ENCODE measurements at places on chromosomes 16 and 17.

- DNase-seq, result no peak
These were observed 4.7 kb downstream of the MMP15 start for GRCh38 chr16:58030136-58030840.

DNA sequence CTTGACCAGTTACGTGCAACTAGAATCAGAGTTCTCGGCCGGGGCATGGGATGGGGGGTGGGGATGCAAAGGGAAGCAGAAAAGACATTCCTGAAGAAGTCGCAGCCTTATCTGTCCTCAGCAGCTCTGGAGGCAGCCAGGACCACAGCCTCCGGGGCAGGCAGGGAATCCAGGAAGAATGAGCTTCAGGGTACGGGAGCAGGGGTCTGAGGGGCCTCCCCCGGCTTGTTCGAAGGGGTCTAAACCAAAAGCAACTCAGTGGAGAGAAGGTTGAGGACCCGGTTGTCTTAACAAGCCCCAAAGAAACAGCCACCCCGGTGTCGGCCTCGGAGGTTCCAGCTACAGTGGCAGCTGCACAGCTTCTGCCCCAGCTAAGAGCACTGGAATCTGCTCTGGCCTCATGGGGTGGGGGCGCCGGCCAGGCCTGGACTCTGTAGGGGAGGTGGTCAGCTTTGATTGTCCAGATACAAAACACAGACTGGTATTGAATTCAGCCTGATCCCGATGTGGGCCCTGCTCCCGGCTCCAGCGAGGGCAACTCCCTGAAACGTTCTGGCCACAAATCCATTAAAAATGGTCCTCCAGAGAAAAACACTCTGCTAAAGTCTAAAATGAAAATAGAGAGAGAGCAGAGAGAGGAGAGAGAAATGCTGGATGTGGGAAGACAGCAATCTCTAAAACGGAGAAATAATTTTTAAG is 7.7 kb downstream of the HOXB4 start:
- no peak for DNase-seq

GRCh38 chr16:71352963-71353460 is 5.5 kb upstream of the CALB2 start:
- no peak for DNase-seq

DNA sequence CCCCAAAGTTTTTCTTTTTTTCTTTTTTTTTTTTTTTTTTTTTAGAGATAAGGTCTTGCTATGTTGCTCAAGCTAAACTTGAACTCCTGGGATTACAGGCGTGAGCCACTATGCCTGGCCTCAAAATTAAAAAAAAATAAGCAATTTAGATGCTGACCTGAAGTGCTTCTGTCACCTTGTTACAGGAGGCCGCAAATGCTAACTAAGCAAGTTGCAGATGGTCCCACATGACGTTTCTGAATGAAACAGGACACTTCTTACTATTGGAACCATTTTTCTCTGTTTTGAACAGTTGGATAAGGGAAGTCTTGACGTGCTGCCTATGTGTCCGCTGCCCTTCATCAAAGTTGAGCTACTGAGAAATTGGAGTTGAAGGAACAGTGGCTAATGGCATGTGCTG is 8.8 kb downstream of the ANKRD40CL start:
- DNase-seq, result no peak

- DNase-seq, result no peak
These were observed 8.1 kb upstream of the NOTUM start for GRCh38 chr17:81968850-81969812.

DNA sequence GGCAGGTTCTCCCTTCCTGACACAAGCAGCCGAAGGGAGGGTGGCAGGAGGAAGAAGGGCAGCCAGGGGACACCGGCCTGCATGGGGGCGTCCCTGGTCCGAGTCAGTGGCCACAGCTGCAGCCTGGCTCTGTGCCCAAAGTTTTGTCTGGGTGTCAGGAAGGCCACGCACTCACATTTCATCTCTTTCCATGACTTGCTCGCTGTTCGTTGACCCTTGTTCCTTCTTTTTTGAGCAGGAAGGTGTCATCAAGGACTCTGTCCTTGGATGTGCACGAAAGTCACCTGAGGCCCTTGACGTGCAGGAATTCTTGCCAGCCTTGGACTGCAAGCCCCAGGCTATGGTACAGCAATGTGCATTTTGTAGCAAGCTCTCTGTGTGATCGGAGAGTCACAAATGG is 93.3 kb downstream of the TNFRSF13B start:
- DNase-seq, result no peak

GRCh38 chr17:29709866-29710519 is 87.3 kb upstream of the CORO6 start:
- DNase-seq, result no peak

DNA sequence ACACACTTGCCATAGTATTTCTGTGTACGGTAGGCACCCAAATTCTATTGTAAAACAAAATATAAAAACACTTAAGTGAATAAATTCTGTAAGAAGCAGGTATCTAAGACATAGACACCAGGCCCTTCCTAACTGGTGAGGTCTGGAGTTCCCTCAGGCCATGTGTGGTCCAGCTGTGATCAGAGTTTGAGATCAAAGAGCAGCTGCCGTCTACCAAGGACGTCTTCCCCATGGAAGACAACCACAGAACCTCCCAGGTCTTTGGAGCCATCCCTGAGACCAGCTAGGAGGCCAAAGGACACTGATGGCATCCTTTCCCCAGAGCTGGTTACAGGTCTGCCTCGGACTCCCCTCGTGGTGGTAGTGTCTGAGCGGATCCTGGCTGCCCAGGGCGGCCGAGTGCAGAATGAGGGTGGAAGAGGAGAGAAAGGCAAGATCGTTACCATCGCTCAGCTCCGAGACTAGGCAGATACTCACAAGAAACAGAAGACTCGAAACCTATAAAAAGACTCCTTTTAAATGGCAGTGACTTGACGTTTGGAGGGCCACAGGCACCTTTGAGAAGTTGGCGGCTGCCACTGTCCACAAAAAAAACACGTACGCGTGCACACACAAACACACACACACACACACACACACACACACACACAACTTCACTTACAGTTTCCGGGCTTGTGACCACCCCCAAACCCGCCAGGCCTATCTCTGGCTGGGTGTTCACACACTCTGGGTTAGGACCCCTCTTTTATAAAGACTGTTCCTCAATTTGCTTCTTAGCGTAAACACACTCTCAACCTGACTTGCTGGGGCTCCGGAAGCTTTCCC is 7.5 kb downstream of the TIMP2 start:
- DNase-seq, result no peak

- DNase-seq, result no peak
These were observed 110.5 kb downstream of the SDK2 start for GRCh38 chr17:73533781-73534180.

DNA sequence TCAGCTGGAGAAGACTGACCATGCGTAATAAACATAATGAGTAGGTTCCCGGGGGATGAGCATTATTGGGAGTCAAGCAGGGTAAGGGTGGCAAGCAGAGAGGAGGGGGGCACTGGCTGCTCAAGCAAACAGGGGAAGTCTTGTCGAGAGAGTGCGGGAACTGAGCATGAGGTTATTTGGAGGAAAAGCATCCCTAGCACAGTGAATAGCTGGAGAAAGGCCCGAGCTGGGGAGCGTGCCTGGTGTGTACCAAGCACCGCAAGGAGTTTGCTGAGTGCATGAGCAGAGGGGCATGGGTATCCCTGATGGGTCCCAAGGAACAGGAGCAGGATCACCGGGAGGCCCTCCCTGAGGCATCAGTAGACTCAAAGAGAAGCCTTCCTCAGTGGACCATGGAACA is 17.2 kb downstream of the CYTH1 start:
- no peak for DNase-seq

GRCh38 chr17:72587773-72588511 is 467.1 kb downstream of the SOX9 start:
- DNase-seq, result no peak

- no peak for DNase-seq
These were observed 630 bp downstream of the ESRP2 start for GRCh38 chr16:68235108-68235886.

DNA sequence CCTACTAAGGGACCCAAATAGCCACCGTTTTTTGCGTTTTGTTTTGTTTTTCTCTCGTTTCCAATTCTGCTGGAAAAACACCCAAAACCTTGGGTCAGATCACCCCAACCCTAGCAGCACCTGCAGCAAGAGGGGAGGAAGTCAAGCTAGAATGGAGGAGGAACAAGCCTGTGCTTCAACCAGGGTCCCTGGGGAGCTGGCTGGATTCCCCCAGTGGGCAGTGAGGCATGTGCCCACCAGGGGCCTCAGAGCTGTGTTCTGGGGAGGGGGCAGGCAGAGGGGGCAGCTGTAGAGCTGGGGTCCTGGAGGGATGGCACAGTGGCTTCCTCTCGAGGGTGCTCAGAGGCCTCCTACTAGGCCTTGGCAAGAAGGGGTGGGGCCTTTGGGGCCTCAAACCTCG is 6.5 kb downstream of the CD79B start:
- DNase-seq, result no peak

GRCh38 chr17:49951362-49952082 is 17.5 kb upstream of the DLX4 start:
- DNase-seq, result no peak

- no peak for DNase-seq
These were observed 372 bp upstream of the NDE1 start for GRCh38 chr16:15649727-15650018.

DNA sequence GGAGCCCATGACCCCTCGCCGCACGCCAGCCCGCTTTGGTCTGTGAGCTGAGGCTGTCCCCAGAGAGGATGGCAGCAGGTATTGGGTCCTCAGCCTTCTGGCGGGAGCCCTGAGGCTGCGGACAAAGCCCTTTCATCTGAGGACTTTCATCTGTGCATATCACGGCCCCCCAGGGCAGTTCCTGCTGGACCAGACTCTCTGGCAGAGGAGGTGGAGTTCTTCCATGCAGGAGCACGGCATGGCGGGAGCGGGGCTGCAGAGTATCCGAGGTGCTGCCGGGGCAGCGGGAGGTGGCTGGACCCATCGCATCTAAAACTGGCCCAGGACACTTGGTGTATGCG is 18.8 kb downstream of the DHX38 start:
- no peak for DNase-seq

DNA sequence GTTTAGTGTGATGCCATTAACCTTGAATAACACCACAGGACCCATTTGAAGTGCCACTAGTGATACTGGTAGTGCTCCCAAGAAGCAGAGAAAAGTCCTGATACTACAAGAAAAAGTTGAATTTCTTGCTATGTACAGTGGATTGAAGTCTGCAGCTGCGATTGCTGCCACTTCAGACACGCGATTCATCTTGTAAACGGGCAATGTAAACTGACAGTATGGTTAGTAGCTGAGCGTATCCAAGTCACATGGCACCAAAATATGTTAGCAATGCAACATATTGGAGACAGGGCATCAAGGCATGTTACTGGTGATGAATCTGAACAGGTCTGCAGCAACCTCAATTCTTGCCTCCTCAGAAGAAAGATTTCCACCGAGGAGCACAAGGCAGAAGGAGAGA is 238.9 kb downstream of the HS3ST3B1 start:
- no peak for DNase-seq

GRCh38 chr16:7861891-7862582 is 529.4 kb downstream of the RBFOX1 start:
- no peak for DNase-seq

- DNase-seq, result no peak
These were observed 22.7 kb upstream of the STH start for GRCh38 chr17:45976391-45976754.

DNA sequence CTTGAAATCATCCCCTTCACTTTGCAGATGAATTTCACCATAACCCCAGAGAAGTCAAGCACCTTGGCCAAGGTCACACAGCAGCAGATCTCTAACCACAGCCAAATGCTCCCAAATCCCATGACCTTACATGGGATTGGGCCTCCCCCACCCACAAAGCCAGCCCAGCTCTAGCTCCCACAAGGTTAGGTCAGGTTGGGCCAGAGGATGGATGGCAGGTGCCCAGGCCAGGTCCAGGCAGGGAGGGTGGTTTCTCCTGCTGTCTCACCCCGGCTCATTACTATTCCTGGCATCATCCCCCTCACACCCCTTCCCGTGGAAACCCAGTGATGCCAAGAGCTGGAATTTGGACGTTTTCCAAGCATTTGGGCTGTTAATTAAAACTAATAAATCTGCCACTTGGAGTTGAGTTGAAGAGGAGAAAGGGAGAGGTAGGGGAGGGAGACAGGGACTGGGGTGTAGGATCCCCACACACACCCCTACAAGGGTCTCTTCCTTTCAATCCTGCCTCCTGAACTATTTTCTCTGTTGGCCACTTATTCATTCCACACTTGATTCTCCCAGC is 181.6 kb downstream of the TMEM132E start:
- DNase-seq, result no peak

GRCh38 chr16:88527186-88527936 is 42.8 kb upstream of the ZC3H18 start:
- DNase-seq, result peak; percentile 75

DNA sequence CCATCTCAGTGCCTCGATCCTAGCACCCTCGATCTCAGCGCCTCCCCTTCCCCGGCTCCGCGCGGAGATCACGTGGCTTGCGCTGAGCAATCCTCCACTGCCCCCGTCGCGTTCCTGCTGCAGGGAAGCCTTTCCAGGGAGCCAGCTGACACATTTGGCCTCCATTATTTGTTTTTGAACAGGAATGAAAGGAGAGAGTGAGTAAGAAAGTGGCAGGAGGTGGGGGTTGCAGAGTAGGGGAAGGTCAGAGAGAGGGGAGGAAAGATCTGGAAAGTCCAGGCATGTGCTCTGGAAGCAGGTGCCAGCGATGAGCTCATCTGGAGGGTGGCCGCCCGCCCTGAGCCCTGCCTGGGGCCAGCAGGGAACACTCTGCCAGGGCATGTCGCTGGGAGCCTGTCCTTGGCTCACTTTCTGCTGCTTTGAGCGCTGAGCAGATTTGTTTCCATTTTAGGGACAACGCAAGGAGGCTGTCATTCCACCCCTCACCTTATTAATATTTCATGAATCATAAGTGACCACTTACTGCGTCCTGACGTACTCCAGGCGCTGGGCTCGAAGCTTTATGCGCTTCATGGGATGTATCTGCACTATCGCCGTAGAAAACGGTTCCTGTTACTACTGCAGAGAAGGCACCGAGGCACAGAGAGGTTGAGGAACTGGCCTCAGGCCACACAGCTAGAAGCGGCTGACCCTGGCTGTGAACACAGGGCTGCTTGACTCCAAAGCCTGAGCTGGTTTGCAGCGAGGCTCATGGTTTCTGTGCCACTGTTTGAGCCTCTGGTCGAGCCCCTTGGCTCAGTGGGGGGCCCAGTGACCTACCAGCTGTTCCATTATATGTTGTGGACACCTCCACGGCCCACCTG is 283.1 kb downstream of the SEC14L1 start:
- no peak for DNase-seq

- DNase-seq, result no peak
These were observed 58.3 kb downstream of the NTN1 start for GRCh38 chr17:9079461-9080103.

- DNase-seq, result no peak
These were observed 23.1 kb downstream of the MMP15 start for GRCh38 chr16:58048494-58049231.

- DNase-seq, result no peak
These were observed 12.5 kb downstream of the CEP295NL start for GRCh38 chr17:78890498-78890897.

DNA sequence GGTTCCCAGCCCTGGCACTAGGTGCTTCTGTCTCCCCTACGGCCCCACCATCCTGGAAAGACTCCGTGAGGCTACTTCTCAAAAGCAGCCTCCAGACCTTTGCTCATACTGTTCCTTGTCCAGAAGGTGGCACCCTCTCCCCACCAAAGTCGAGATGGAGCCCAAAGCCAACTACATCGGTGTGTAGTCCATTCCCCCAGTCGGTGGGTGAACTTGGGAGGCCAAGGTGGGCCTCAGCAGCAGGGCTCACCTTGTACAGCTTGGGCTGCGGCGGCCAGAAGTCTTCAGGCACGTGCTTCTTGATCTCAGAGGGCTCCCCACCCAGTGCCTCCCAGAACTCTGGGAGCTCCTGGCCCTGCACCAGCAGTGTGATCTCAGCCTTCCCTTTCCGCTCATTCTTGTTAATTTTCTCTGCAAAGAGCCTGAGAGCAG is 10.2 kb downstream of the FLII start:
- peak; percentile 85 for DNase-seq

- no peak for DNase-seq
These were observed 72.5 kb upstream of the AXIN2 start for GRCh38 chr17:65633988-65634387.

Measured in HAP-1 (cell line).